NCI-H1930 (cell line): ENCODE measurements at places on chromosomes 5 and 9.

- no peak for DNase-seq
Observed at GRCh38 chr5:140342896-140343295, 3.5 kb downstream of the HBEGF start.

GRCh38 chr9:135632841-135633240 lies 6.5 kb downstream of the GLT6D1 start:
- DNase-seq: no peak

GRCh38 chr5:54279960-54280359 lies 30.4 kb downstream of the ARL15 start:
- DNase-seq: no peak

DNA sequence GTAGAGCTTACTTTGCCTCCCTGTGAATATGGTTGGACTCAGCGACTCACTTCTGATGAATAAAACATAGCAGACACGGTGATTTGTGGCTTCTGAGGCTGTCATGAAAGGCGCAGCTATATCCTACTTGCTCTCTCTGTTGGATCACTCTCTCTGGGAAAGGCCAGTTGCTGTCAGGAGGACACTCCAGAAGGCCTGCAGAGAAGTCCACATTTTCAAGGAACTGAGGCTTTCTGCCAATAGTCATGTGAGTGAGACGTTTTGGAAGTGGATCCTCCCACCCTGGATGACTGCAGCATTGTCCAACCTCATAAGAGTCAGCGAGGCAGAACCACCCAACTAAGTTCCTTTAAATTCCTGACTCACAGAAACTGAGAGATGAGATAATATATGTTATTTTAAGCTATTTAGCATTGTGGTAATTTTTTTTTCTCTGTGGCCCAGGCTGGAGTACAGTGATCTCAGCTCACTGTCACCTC lies 156.0 kb upstream of the MAST4 start:
- DNase-seq: no peak

DNA sequence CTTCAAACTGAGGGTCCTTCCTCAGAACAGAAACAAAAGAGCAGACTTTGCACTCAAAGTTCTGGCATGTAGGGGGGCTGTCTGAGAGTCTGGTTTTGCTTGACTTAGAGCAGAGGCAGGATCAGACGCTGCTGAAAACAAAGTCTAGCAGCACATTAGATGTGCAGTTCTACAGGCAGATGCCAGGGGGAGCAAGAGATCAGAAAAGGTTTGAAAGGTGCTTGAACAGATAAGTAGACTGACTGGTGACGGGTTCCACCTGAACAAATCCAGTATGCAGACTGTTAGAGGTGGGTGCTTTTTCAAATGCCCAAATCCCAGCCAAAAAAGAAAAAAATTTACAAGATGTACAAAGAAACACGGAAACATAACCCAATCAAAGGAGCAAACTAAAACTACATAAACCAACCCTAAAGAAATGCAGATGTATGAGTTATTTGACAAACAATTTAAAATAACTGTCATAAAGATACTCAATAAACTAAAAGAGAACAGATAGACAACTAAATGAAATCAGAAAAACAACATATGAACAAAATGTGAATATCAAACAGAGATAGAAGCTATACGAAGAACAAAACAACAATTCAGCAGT lies 194.7 kb upstream of the FREM1 start:
- no peak for DNase-seq

- DNase-seq: no peak
Observed at GRCh38 chr9:104091708-104092107, 2.4 kb upstream of the SMC2 start.

- DNase-seq: no peak
Observed at GRCh38 chr9:122786338-122786737, 2.4 kb upstream of the OR5C1 start.

DNA sequence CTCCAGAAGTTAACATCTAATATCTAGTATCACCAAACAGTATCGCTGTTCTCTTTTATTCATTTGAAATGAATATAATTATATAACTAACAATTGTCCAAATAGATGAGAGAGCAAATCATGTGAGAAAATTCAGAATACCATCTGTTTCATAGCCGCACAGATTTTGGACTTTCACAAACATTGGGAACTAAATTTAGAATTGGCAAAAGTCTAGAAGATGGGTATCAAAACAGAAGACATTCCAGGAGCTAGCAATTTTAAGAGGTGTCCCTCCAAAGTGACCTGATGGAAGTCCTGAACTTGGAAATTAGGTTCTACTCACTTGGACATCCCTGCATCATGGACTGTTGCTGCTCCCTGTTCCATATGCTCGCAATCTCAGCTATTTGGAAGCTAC lies 57.0 kb upstream of the FSD1L start:
- no peak for DNase-seq

- DNase-seq: no peak
Observed at GRCh38 chr5:122501089-122501435, 189.0 kb downstream of the SNCAIP start.

GRCh38 chr5:6576861-6577501 lies 55.9 kb downstream of the NSUN2 start:
- DNase-seq: peak; percentile 60

DNA sequence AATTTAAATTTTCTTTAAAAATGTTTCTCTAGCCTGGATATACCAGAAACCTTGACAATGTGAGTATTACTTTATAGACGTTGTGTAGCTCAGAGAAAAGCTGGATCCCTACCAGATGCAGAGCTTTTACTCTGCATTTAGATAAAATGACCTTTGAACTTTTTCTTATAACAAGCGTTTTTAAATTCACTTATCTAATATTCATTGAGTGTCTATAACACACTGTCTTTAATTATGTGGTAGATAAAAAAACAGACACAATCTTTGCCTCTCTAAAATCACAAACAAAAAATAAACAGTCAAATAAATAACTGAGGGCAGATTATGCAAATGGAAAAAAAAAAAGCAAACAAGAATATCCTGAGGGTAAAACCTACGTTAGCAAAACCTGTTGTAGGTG lies 773.6 kb downstream of the CDH12 start:
- no peak for DNase-seq
